Left kidney (tissue), 8 donors: ENCODE measurements at places on chromosomes 12 and 14.

GRCh38 chr12:96503976-96504375, 14.6 kb downstream of the CFAP54 start:
- DNase-seq: no peak

DNA sequence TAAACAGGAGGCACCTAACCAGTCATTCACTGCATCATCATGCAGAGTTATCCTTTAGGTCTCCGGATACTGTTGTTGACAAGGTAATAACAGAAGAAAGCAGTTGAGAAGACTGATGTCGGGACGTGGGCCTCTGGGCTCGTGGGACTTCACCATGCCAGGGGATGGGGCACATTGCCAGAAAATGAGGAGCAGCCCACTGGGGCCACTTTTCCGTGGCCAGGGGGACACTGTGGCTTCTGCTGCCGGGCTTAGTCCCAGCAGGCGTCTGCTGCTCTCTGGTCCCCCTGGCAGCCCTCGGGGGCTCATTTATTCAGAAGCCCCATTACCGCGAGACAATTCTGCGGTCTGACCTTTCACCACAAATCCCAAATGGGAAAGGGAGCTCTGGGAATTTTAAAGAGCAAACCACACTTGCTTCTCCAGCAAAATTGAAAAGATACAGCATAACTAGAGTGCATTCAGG, 201.2 kb downstream of the DAD1 start:
- no peak for DNase-seq

DNA sequence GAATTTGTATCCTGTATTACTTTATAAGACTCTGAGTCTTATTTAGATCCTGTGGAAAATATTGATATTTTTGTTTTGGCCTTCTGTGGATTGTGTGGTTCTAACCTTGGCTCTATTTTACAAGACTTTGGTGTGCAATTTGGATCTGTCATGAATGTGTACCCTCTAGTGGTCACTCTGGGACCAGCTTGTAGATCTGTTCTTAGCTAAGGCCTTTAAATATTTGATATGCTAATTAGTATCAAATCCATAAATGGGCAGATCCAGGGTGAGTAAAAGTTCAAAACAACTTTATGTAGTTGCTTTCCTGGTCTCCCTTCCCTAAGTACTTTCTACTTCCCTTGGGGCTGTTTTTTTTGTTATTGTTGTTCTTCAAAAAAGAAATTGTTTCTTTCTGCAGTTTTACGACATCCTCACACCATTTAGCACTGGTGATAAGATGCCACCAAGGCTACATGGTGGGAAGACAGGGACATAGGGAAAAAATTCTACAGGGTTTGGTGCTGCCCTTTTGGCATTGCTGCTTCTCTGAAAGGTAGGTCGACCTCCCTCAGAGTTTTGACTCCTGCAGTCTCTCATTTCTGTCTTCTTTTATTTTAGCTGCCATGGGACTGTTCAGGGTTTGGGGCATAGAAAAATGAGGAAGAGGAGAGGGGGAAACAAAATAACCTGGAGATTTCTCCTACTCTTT, 238.5 kb downstream of the GPHN start:
- DNase-seq: no peak

GRCh38 chr14:58899317-58899713, 261.6 kb downstream of the DACT1 start:
- DNase-seq: no peak

DNA sequence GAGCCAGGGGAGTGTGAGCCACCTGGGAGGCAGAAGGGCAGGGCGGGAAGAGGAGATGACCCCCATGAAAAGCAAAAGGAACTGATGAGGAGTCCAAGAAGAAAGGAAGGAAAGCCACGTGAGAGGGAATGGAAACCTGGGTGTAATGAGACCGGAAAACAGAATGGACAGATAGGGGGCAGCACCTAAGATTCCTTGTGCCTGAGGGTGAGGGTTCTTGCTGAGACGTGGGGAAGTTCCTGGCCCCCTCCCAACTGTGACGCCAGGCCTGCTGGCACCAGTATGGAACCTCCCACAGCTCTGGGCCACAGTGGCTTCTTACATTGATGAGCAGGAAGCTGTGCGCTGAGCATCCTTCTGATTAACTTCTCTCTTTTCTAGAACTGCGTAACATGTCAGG, 30.8 kb downstream of the TTC7B start:
- DNase-seq: no peak

- DNase-seq: no peak
Measured at GRCh38 chr12:2172491-2173214, 119.9 kb downstream of the CACNA1C start.

DNA sequence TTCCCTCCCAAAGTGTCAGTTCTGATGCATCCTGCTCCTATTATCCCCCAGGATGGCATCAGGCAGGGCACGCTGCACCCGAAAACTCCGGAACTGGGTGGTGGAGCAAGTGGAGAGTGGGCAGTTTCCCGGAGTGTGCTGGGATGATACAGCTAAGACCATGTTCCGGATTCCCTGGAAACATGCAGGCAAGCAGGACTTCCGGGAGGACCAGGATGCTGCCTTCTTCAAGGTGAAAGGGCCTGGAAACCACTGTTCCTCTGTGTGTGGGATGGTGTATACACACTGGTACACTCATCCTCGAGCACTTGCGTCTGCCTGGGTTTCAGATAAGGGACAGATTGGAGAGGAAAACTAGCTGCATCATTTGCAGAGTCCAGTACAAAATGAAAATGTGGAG, 1.0 kb downstream of the IRF9 start:
- DNase-seq: no peak

GRCh38 chr14:45492876-45493275, 239.9 kb upstream of the MIS18BP1 start:
- DNase-seq: no peak

DNA sequence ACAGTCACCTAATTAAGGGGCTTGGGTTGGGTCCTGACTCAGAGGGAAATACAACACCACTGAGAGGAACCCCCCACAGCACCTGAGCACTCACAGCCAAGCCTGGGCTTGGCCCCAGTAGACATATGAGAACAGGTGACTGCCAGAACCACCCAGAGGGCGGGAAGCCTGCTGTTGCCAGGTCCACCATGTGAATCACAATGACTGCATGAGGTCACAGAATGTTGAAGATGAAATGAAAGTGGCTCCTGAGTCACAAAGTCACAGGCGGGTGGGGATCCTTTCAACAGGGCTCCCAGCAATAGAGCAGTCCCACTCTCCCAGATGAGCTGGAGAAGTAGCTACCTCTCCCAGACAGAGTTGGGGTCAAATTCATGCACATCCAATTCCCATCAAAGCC, at the start of gene LRRC74A:
Gene LRRC74A, plus strand, starts transcription at position 287 of the 400 bp plus-strand sequence. CDS start 290 bp downstream, outside the sequence.
- no peak for DNase-seq

- no peak for DNase-seq
Measured at GRCh38 chr14:104880584-104881210, 15.6 kb downstream of the CEP170B start.

DNA sequence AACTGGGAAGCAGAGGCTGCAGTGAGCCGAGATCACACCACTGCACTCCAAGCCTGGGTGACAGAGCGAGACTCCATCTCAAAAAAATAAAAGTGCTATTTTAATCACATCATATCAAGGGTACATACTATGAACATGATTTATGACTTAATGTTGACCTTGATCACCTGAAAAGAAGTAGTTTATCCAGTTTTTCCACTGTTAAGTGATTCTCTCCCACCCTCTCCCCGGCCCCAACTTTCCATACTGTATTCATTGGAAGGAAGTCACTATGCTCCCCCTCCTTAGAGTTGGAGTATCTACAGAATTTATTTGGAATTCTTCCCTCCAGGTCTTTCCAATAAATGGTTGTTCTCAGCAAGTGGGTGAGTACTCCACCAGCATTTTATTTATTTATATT, 3.0 kb upstream of the PRMT5 start:
- peak; percentile 7 for DNase-seq

- no peak for DNase-seq
Measured at GRCh38 chr14:36582011-36582873, at the start of gene NKX2-8. Gene NKX2-8 (minus strand): TSS chr14:36582614. CDS start chr14:36582389, 225 bp downstream.

DNA sequence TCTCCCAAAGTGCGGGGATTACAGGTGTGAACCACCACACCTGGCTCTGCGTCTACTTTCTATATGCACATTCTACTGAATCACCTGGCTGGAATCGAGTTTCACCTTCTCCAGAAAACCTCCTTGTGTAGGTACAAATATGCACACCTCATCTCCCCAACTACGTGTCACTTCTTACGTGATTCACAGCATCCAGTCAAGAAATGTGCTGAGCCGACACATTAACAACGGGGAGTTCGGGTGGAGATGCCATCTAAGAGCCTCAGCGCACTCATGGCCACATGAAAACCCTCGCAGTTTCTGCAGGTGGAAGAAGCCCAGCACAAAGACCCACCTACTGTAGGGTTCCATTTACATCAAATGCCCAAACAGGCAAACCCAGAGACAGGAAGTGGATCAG, 29.3 kb downstream of the P2RX2 start:
- DNase-seq: no peak
